Effector memory CD8-positive, alpha-beta T cell (primary cell): ENCODE measurements at places on chromosomes 3 and 15.
A peak's percentile ranks its signal among the peaks of the same experiment; 100 is the strongest.

GRCh38 chr3:136093771-136094170, 102.4 kb downstream of the MSL2 start:
- no peak overlapping the region for H3K27ac ChIP-seq
- peaks cover 5% of the 10 kb centered on the region for H3K36me3 ChIP-seq
- H3K27me3 ChIP-seq, result peaks cover 8% of the 10 kb centered on the region
- no peaks in the 10 kb centered on the region for H3K4me1 ChIP-seq

DNA sequence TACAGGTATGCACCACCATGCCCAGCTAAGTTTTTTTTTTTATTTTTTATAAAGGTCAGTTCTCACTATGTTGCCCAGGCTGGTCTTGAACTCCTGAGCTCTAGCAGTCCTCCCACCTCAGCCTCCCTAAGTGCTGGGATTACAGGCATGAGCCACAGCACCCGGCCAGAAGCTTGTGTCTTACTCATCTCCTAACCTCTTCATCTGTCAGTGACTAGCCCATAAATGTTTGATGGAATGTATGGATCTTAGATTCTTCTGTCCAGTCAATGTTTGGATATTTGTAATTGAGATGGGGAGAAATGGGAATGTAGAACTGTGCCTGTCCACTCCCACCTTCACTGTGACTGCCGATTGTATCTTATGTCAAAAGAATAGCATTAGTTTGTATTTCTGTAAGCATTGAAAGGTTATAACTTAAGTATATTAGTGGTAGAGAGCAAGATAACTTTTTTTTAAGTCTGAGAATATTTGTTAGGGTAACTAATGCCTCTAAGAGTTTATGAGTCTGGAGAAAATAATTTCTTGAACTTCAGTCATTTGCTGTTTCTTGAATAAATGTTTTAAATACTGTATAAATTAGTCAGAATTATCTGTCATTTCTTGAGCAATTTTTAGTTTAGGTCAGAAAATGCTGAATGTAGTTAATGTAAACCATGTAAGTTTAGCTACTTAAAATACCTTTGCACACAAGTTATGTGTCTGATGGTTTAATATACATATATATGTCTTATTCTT, 215.3 kb upstream of the CGNL1 start:
- peaks cover 3% of the 10 kb centered on the region for H3K36me3 ChIP-seq
- DNase-seq, result no peak

DNA sequence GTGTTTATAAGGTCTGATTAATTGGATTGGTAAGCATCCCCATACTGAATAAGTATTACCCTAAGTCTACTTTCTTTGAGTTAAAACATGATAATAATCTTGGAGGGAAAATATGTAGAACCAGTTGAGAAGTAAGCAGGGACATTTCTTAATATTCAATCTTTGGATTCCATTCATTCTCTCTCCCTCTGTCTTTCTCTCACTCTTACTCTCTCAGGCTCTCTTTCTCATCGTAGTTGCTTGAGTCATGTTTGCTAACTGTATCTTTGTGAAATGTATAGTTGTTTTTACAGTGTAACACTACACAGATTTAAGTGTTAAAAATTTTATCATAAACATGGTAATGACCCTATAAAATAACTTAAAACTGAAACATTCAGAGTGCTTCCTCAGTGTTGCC, 163.8 kb downstream of the RSRC1 start:
- no peaks in the 10 kb centered on the region for H3K27me3 ChIP-seq
- no peaks in the 10 kb centered on the region for H3K4me1 ChIP-seq
- no peak overlapping the region for H3K4me3 ChIP-seq
- H3K36me3 ChIP-seq, result no peaks in the 10 kb centered on the region
- DNase-seq, result no peak
- H3K27ac ChIP-seq, result no peak overlapping the region

DNA sequence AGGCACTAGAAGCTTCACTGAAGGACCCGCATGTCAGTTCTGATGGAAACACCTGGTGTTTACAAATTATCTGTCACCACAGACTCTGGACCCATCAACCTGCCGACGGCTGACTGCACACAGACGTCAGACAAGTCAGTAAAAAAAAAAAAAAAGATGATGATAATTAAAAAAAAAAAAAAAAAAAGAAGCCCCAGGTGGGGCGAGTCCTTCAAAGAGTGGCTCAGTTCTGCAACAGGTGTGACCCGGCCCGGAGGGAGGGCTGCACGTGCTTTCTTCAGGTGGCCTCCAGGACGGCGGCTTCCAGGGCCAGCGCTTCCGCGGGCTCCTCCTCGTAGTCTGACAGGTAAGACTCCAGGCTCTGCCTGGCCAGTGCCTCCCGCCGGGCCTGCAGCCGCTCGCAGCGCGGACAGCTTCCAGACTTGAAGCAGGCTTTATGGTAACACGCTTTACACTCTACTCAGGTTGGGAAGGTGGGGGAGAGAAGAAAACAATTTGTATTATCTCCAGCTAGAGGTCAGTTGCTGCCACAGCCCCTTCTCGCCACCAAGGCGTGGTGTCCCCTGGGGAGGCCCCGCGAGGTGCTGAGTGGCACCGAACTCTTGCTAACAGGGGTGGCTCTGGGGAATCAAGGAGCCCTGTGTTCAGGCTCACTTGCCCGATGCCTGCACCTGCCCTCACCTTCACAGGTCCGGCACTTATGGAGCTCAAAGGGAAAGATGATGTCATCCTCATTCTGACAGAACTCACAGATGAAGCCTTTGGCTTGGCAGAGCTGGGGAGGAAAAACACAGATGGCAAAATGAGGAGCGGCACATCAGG, 61.8 kb downstream of the RUBCN start:
- H3K27me3 ChIP-seq, result no peaks in the 10 kb centered on the region
- H3K4me3 ChIP-seq, result no peak overlapping the region
- H3K27ac ChIP-seq, result peak overlapping the region; percentile 41
- no peak for DNase-seq

DNA sequence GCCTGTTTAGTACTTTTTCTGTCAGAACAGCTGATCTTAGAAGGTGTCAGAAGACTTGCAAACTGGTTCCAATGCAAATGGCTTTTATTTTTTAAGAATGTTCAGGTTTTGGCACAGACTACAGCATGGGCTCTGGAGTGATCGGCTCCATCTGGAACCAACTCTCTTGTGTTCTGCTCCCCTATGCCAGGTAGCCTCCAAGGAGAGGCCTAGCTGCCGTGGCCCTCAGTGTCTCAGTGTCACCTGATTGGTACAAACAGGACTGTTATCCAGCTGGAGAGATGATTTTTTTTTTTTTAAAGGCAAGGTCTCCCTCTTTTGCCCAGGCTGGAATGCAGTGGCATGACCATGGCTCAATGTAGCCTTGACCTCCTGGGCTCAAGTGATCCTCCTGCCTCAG, 183.1 kb downstream of the SV2B start:
- H3K4me1 ChIP-seq, result no peaks in the 10 kb centered on the region
- H3K27ac ChIP-seq, result no peak overlapping the region
- no peak for DNase-seq
- no peak overlapping the region for H3K4me3 ChIP-seq
- peaks cover 47% of the 10 kb centered on the region for H3K27me3 ChIP-seq

DNA sequence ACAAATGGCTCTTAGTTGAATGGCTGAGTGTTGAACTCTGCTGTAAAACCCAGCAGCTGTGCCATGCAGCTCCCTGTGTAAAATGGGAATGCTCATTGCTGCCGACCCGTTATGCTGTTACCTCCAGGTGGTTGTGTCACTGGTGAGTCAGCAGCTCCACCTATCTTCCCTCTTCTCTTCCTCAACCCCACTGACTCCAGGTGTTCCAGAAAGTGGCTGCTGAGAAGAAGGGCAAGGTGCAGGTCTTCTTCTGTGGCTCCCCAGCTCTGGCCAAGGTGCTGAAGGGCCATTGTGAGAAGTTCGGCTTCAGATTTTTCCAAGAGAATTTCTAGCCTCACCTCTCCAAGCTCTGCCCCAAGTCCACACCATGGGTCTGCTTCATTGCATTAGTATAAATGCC, 41.9 kb downstream of the NOX5 start:
- H3K4me3 ChIP-seq, result no peak overlapping the region
- no peak for DNase-seq
- H3K4me1 ChIP-seq, result peaks cover 6% of the 10 kb centered on the region
- H3K27me3 ChIP-seq, result peaks cover 54% of the 10 kb centered on the region
- no peaks in the 10 kb centered on the region for H3K36me3 ChIP-seq
- H3K27ac ChIP-seq, result no peak overlapping the region

DNA sequence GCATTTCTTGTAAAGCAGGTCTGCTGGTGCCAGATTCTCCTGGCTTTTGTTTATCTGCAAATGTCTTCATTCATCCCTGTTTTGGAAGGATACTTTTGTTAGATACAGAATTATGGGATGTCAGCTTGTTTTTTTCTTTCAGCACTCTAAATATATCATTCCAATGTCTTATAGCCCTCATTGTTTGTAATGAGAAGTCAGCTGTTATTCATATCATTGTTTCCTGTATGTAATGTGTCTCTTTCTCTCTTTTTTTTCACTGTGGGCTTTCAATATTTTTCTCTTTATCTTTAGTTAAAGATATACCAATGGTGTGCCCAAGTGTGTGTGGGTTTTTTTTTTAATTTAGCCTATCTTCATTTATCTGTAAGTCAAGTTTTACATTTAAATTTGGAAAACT, 65.6 kb upstream of the DCP1A start:
- peaks cover 18% of the 10 kb centered on the region for H3K27me3 ChIP-seq
- H3K27ac ChIP-seq, result peak overlapping the region; percentile 11
- H3K4me1 ChIP-seq, result no peaks in the 10 kb centered on the region
- no peak overlapping the region for H3K4me3 ChIP-seq

GRCh38 chr3:152156880-152157279, 111.8 kb upstream of the MBNL1 start:
- H3K27ac ChIP-seq, result no peak overlapping the region
- no peaks in the 10 kb centered on the region for H3K27me3 ChIP-seq
- no peaks in the 10 kb centered on the region for H3K4me1 ChIP-seq
- H3K4me3 ChIP-seq, result no peak overlapping the region
